ENCODE measurements at places on chromosomes 4 and X.

DNA sequence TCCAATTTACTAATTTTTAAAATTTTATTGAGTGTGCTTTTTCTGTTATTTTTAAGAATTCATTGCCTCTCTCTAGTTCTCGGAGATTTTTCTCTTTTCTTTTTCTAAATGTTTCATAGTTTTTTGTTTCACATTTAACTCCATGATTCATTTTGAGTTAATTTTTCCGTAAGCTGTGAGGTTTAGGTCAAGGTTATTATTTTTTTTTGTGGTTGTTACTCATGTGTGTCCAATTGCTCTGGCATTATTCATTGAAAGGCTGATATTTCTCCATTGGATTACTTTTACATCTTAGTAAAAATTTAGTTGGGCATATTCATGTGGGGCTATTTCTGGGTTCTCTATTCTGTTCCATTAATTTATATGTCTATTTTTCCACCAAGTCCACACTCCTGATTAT is 220.8 kb downstream of the MID1IP1 start:
- no peak for DNase-seq

DNA sequence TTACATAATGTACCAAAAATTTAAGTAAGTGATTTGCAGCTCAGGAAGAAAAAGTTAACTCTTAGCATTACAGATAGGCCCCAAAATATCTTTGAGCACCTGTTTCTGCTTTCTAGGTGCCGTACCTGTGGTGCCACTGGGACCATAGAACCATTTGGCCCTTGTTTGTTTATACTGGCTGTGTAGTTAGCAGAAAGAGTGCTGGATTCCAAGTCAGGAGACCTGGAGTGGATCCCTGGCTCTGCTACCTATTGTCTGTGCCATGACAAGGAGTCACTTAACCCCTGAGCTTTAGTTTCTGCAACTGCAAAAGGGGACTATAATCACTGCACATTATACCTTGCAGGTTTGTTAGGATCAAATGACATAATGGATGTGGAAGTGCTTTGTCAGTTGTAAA is 137.8 kb upstream of the GPR101 start:
- no peak for DNase-seq

DNA sequence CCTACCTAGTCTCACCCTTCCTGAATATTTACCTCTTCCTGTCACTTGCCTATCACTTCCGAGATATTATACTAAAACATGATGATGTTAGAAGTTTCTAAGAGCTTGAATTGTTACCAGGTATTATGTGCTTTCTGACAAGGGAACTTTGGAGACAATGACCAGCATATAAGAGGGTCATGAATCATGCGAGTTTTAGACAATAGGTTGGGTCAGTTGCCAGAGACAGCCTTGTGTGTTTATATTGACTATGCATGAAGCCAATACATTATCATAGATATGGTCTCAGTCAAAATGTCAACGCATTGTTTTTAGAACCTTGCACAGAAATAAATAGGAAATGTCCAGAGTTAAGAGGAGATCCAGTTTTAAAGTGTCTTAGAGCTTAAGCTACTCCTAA is 116.8 kb downstream of the KLHL4 start:
- DNase-seq, result no peak

- no peak for DNase-seq
Observed at GRCh38 chrX:140040386-140040785, 75.1 kb upstream of the CXorf66 start.

DNA sequence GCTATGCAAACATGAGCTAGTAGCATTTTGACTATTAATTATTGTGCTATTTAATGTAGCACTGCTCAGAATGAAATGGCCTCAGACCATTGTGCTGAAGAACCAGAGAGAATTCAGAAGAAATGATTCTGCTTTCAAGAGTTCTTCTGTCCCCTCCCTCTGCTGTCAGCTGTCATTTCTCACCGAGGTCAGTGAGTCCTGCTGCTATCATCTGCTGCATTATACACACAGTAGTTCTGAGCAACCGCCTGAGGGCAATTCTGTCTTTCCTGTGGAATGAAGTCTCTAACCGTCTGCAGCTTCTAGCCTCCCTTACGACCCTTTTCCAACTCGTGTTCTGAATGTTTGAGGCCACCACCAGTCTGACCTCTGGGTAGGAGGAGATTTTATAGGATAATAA is 249.4 kb downstream of the HNRNPD start:
- no peak for DNase-seq

- DNase-seq, result no peak
Observed at GRCh38 chr4:20529691-20530090, 170.6 kb upstream of the PACRGL start.

DNA sequence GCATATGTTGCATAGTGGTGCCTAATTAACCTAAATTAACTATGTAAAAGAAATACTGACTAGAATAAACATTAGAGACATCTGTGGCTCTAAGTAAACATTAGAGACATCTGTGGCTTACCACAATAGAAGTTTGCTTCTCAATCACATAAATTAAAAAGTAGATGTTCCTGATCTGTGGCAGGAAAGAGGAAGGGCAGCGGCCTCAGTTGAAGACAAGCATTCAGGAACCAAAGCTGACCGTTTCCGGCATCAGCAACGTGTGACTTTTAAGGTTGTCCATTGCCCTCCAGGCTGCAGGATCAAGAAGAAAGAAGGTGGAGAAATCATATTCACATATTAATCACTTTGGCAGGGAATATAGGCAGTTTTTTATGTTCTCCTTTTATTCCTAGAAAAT is 336.3 kb upstream of the TRAM1L1 start:
- DNase-seq, result no peak

- DNase-seq, result no peak
Observed at GRCh38 chr4:15007201-15007600, 4.9 kb downstream of the CPEB2 start.

DNA sequence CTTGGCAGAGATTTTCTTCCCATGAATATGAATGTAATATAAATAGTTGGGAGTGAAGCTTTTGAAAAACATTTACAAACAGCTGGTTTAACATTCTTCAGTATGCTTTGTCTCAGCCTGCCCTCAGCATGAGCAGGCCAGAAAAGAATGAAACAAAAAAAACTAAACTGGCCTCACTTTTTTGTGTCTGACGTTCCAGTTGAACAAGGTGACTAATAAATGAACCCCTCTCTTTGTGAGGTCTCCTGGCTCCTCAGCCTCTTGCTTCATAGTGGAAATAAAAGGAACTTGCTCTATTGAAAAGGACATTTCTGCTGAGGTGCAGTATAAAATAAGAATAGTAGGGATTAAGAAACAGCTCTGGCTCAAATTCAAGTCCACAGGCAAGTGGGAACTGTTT is 9.4 kb downstream of the CHST7 start:
- DNase-seq, result no peak

DNA sequence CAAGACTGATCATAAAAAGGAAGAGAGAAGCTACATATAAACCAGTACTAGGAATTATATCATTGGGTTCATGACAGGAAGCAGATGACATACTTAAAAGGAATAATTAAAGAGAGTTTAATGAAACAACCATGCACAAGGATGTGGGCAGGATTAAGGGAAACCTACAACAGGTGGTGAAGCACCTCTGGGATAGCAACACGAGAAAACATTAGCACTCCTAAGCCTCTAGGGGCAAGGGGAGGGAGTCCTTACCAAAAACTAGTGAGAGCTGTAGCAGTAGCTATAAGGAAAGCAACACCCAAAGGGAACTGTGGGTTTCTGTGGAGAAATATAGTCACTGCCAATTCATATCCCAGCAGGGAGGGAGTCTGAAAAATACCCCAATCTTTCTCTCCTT is 7.2 kb upstream of the THOC2 start:
- no peak for DNase-seq

DNA sequence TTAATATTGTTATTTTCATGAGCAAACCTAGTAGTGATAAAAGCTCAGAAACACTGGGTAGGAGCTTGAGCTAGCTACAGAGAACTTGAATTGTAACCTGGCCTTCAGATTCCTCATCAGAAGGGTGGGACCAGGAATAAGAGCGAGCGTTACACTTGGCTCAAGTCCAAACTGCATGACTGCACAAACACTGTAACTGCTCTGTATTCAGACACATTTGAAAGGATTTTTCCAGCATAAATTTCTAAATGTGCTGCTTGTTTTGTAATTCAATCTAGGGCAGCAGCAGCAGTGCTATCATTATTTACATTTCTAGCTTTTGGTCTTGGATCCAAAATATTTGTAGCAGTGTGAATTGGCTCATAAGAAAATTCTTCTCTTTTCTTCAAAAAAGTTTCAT is 133.0 kb upstream of the TMLHE start:
- DNase-seq, result no peak

DNA sequence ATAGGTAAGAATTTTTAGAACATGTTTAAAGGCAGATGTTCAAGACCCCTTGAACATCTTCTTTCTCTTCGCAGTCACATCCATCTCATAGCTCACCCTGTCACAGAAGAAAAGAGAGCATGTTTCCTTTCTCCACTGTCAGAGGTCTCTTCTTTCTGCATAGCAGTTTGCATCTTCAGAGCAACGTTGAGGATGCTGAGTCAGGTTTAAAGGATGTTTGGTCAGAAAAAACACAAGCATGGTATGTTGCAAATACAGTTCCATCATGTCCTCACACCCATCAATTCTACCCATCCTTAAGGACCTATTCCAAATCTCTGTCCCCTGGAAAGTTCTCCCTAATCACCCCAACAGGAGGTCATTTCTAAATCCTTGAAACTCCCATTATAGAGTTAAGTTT is 84.8 kb downstream of the STOX2 start:
- no peak for DNase-seq

DNA sequence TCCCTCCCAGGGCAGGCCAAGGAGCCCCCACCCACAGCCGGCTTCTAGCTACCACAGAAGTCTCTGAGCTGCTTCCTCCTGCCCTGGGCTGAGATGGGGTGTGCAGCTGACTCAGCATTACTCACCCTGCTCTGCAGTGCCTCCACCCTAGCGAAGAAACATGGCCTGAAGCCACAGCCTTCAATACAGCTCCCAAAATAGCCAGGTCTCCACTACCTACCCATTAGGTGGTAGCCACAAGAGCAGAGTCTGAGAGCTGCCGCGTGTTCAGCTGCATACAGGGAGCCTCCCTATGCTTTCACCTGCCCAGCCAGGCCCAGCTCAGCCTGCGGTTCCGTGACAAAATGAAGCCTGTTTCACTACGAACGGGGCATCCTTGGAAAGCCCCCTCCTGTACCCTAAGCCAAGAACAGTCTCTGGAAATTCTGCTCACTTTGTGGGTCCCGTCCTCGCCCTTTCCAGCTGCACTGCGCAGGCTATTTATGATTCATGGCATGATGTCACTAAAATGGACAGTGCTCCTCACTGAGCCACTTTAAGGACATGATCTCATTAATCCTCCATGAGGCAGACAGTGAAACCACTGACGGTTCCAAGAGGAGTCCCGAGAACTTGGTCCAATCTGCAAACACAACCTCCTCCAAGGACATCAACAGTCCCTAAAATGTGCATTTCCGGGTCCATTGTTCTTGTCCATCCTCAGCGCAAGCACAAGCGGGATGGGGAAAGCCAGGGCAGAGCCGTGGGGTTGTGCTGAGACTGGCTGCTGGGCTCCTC is 20.2 kb downstream of the WDR1 start:
- DNase-seq, result peak; percentile 68

DNA sequence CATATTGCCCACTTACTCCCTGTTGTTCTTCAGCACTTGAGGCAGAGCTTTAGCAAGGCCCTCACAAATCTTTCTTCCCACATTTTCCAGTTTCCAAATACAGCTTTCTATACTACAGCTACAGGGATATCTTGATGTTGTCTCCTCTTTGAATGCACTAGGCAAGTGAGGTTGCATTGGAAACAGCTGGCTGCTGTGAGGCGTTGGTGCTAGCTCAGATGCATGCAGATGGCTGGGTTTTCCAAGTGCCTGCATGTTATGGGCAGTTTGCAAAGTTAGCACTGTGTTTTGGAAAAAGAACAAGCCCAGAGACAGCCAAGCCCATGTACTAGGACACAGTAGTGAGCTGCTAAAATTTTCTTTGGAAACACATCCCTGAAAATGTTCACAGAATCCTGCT is 315.1 kb upstream of the RASGEF1B start:
- DNase-seq, result no peak

- DNase-seq, result peak; percentile 10
Observed at GRCh38 chr4:76950052-76950955, 752 bp downstream of the SEPTIN11 start.

- DNase-seq, result no peak
Observed at GRCh38 chrX:52852110-52852860, 15.6 kb downstream of the XAGE3 start.

- DNase-seq, result no peak
Observed at GRCh38 chr4:128757712-128758111, 51.8 kb upstream of the JADE1 start.

DNA sequence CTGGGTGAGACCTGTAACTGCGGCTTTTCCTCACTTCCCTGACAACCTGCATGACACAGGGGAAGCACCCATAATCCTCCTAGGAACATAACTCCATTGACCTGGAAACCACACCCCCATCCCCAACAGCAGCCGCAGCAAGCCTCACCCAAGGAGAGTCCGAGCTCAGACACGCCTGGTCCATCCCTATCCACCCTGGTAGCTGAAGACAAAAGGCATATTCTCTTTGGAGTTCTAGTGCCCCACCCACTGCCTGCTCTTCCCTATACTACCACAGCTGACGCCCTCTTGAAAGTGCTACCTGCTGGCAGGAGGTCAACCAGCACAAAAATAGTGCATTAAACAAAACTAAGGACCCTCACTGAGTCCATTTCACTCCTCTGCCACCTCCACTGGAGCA is 1080.9 kb upstream of the IGFBP7 start:
- no peak for DNase-seq

GRCh38 chr4:169491211-169491610 is 121.2 kb downstream of the NEK1 start:
- DNase-seq, result no peak

GRCh38 chr4:61275241-61275640 is 75.1 kb downstream of the ADGRL3 start:
- no peak for DNase-seq

DNA sequence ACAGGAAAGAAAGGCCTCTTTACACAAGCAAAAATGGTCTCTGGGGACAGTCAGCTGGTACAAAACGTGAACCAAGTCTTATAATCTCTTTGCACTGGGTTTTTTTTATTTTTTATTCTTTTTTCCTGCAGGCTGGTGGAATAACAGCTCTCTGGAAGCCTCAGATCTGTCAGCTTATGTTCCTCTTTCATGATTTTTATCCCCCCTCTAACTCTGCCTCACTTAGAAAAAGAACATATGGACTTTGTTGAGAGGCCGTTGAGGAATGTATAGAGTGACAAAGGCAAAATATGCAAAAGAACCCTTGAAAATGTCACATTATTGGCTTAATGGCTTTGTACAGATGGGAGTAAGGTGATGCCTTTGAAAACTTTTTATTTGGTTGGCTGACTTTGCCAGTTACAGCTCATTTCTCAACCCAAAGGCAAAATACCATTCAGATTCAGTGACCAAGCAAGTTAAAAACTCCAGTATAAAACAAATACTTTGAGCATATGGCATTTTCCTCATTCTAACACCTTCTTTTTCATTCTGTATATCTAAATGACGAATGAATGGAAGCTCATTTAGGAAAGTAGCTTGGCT is 111.1 kb downstream of the RNF150 start:
- DNase-seq, result no peak

DNA sequence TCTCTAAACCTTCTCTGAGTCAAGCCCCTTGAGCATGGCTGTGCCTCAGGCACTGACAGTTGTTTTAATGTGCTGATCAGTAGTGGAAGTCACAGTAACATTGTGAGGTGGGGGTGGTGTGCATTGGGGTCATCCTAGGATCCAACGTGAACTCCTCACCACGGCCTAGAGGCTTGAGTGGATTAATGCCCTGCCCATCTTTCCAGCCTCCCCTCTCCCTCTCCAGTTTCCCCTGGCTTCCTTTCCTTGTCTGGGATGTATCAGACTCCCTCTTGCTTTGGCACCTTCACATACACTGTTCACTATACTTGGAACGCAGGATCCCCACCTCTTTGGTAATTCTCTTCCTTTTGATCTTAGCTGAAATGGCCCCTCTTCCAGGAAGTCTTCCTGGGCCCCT is 13.3 kb upstream of the PJA1 start:
- no peak for DNase-seq
